ENCODE measurements at places on chromosomes 7 and 10. TPM values are rescaled to one million over a fixed set of nuclear protein-coding genes. Genes with fewer than 3 reads are reported as not detected.
A peak's percentile ranks its signal among the peaks of the same experiment; 100 is the strongest.

Gene GHRHR
- total RNA-seq, result not detected

Gene MMD2
- total RNA-seq, result not detected

Gene KCNK18
- total RNA-seq, result not detected

Gene CFAP46
- total RNA-seq, result 1.6 TPM

DNA sequence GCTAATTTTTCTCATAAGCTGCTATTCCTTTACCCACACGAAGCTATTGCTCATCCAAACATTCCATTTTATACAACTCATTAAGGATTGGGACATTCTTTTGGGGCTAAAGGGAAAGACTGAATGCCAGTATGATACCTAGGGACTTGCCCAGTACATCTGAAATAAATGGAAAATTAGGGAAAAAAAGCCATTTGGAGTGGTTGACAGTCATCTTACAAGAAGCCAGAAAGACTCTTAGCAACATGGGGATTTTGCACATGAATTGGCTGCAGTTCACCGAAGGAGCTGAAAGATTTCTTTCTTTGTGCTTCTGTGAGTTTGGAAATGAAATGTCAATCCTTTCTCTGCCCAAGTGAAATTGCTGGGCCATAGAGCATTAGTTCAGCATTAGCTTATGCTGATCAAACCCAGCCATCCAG is 43.3 kb upstream of the MTURN start:
- DNase-seq, result no peak

GRCh38 chr7:3289996-3290395 is 11.1 kb upstream of the SDK1 start:
- DNase-seq, result no peak

DNA sequence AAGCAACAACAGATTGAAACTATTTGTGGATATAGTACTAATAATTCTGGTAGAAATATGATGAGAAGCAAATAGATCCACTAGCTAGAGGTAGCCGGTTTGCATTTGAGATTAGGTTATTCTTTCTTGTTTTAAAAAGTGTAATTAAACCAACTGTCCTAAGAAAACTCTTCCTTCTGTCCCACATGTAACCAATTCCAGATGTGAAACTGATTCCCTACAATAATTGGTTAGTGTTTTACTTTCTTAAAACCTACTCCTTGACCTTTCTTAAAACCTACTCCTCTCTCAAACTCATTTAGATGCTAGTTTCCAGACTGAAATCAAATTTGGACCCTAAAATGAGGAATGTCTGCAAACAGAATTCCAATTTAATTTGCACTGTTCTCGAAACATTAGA is 521.5 kb downstream of the SUGCT start:
- no peak for DNase-seq

DNA sequence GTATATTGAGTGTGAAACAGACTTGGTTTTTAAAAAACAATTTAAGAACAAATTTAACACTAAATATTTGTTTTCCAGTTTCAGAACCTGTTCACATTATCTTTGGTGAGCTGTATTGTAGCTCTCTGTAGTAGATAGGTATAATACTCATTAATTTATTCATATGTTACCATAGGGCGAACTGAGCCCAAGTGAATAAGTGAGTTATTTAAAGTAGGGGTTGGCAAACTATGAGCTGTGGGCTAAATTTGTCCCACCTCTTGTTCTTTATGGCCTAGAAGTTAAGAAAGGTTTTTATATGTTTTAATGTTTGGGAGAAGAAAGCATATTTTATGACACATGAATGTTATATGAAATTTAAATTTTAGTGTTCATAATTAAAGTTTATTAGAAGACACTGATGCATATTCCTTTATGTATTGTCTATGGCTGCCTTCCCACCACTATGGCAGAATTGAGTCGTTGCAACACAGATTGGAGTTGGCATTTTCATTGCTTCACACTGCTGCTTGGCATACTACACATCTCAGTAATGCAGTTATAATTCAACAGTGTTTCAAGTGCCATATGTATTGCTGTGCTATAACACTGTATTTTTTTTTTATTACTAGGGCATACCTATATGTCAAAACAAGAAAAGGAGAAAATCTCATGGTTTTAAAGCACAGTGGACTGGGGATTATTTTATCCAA is 146.5 kb downstream of the ADK start:
- DNase-seq, result no peak

GRCh38 chr10:93417266-93417665 is 64.9 kb downstream of the MYOF start:
- DNase-seq, result no peak

DNA sequence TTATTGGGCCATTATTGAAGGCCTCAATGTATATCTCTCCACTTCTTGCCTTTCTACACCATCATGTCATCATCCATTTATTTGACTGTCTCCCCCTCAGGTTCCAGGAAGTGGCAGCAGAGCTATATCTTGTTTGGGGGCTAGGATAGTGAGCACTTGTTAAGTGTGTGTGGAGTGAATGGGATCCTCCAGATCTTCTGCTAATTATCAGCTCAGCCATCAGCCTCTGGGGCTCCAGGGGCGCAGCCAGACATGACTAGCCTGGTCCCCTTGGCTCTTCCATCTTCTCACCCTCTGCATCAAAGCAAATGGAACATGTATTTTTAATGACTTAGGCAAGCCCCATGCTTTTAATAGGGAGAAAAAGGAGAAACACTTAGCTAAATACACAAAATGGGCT is 176.5 kb downstream of the ARHGAP12 start:
- no peak for DNase-seq

GRCh38 chr7:101720324-101720723 is 91.2 kb upstream of the MYL10 start:
- peak; percentile 3 for DNase-seq

GRCh38 chr7:131897016-131897789 is 340.8 kb upstream of the PODXL start:
- DNase-seq, result no peak

All from hepatocyte (in vitro differentiated cells).